NCI-H460 (cell line): ENCODE measurements at places on chromosomes 11 and 22.

DNA sequence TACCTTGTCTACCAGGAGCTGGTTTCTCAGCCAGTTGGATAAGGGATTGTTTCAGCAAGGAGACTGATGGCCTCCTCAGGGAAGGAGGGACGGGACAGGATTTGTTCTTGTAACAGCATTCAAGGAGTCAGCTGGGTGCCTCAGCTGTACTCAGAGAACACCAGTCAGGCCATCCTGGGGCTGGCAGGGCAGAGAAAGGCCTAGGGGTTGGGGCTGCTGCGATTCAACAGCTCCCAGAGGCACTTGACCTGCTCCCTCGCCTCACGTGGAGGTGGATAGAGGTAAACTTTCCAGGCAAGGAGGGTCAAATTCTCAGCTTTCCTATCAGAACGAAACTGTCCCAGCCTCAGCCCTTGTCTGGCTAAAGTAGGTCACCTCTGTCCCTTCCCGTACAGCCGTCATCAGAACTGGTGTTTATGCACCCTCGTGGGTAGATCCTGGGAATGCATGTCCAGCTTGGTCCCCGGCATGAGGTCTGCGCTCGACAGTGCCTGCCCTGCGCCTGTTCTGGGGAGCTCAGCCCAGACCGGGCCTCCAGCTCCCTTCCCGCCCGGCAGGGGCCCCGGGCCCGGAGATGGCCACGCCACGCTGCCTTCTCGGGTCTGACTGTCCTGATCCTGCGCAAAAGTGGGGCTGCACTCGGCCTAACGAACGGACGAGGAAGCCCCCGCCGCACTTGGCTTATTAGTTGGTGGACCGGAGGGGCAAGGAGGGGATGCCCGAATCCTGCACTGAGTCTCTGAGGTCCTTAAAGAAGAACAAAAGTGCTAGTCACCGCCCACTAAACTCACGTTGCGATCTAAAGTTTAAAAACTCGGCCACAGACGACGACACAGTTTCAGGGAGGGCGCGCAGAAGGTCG lies 762 bp upstream of the CCDC134 start:
- no peak for DNase-seq

- no peak for DNase-seq
Measured at GRCh38 chr11:14480716-14481115, 18.9 kb downstream of the COPB1 start.

DNA sequence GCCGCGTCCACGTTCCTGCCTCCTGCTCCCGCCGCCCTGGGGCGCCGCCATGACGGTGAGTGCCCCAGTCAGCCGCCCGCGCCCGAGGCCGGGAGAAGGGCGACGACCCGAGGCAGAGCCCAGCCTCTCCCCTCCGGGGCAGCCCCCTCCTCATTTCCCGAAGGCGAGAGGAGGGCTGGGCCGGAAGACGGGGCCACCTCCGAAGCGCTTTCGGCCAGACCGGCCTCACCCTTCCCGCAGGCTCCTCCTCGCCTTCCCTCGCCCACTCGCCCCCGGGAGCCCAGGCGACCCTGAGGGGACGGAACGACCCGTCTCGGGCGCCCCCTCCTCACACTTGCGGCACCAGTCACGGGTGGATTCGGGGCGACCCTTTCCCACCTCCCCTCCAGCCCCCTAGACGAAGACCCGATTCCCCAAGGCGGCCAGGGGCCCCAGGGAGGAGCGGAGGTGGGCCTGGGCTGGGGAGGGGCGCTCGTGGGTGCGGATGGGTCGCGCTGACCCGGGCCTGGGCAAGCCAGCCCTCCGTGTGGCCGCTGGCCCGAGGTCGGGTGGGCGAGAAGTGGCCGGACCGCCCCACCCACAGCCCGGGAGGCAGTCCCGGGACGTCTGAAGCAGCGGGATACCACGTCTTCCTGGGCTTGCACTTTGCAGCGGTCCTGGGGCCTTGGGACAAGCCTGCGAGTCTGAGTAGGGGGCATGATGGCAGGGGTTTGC lies 49.7 kb downstream of the TRIOBP start:
- no peak for DNase-seq

GRCh38 chr11:65032216-65032615 lies 5.0 kb downstream of the SNX15 start:
- no peak for DNase-seq

DNA sequence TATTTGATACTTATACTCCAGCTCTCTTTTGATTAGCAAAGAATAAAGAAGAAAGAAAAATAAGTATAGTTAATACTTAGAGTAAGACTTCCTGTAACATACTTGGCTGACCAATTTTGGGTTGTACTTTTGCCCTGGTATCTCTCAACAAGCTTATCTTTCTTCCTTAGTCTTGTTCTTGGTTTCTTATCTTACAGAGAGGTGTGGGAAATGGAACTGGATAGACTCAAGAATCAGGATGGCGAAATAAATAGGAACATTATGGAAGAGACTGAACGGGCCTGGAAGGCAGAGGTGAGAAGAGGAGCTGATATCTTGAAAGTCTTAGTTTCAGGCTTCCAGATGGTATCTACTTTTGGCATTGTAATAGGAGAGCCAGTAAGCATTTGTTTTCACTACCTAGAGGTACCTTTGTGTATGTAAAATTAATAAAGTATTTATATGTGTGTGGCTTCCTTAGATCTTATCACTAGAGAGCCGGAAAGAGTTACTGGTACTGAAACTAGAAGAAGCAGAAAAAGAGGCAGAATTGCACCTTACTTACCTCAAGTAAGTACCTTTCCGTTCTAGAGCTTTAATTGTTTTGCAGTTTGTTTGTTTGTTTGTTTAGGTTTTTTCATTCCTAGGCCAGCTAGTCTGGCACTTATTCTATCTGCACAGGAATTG lies 11.3 kb upstream of the BACE1-AS start:
- no peak for DNase-seq

- DNase-seq: no peak
Measured at GRCh38 chr11:126415128-126415527, 59.6 kb downstream of the ST3GAL4 start.
